ENCODE measurements at places on chromosomes 5 and 9. TPM values are rescaled to one million over a fixed set of nuclear protein-coding genes. Genes with fewer than 3 reads are reported as not detected.

- peak; percentile 81 for DNase-seq
These were observed 63.7 kb upstream of the IFNK start for GRCh38 chr9:27460226-27461023.

DNA sequence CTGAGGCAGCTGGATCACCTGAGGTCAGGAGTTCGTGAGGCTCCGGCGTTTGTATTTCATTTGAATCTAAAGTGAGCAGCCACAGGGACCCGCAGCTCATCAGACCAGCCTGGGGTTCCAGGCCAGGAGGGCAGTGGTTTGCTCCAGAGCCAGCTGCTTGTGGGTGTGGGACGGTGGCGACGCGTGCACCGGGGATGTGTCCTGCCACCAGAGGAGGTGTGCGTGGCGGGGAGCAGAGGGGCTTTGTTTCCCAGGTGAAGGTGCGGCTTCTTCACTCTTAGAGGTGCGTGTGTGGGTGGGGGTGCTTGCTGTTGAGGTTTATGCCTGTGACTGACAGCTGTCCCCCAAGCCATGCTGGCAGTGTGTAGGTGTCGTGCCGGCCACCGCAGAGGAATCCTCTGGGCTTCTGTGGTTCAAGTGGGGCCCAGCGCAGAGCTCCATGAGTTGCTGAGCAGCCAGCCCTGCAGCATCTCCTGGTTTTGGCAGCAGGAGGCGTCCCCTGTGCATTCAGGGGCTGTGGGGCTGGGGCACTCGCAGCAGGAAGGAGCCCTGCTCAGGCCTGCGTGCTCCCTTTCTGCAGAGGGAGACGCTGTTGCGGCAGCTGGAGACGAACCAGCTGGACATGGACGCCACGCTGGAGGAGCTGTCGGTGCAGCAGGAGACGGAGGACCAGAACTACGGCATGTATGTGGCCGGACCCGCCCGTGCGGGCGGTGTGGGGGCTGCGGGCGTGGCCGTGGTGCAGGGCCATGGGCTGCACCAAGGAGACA lies 6.9 kb upstream of the AJM1 start:
- DNase-seq, result no peak

GRCh38 chr5:174714751-174715150 lies 9.6 kb upstream of the MSX2 start:
- no peak for DNase-seq

DNA sequence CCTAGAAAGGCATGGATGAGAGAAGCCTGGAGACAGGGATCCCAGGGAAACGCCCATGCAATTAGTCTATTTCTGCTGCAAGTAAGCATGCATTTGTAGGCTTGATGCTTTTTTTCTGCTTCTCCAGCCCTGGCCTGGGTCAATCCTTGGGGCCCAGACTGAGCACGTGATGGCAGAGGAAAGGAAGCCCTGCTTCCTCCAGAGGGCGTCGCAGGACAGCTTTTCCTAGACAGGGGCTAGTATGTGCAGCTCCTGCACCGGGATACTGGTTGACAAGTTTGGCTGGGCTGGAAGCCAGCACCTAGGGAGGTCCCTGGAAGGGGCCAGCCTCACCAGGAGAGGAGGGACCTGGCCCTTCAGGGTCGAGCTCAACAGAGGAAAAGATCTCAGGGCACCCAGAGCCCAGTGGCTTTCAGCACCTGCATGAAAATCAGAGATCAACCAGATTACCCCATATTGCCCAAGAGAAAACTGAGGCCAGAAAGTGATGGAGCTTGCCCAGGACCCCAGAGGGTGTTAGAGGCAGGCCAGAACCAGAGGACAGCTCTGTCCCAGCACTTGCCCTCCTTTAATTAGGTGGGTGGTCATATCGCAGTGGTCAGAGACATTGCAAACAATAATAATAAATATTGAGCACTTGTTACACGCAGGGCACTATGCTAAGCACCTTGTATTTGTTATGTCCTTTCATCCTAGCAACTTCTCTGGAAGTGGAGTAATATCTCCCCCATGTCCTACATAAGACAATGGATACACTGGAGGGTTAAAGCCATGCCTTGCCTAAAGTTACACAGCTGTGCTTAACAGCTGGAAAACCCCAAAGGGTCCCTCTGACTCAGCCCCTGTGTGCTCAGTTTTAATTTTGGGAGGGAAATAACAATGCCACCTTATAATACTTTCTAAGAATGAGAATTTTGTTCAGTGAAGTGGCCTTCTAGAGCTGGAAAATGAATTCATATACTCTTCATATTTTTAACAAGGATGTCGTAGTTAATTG lies 67.1 kb downstream of the KLF4 start:
- DNase-seq, result no peak

Gene ASS1
- total RNA-seq, result 126 TPM

Gene C5orf47
- not detected for total RNA-seq

Gene TRAF1
- 4.1 TPM for total RNA-seq
